C1 segment of cervical spinal cord (tissue), 14 donors: ENCODE measurements at places on chromosomes 11 and 22.

DNA sequence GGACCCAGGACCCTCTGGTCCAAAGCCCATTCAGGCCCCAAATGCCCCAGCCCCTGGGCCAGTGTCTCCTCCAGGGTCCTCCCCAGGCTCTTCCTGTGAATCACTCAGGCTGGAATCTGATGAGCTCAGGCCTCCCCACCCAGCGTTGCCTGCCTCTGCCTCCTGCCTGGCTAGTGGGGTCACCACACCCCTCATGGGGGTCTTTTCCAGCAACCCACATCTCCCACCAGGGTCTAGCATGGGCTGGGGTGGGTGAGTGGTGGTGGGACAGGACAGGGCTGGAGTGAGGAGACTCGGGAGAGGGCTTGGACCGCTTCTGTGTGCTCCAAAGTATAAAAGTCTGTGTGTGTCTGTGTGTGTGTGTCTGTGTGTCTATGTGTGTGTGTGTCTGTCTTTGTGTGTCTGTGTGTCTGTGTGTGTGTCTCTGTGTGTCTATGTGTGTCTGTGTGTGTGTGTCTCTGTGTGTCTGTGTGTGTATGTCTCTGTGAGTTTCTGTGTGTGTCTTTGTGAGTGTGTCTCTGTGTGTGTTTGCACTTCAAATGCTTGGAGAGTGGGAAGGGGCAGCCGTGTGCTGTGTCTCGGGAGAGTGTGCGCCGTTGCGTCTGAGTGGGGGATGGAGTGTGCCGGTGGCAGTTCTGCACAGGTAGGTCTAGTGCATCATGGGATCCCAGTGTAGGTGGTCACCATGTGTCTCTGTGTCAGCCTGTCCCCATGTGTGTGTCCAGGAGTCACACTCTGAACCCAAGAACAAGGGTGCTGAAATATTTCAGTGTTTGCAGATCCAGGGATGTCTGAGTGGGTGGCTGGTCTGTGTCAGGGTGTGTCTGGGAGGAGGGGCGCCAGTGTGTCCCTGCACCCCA lies 8.8 kb downstream of the RIN1 start:
- DNase-seq: no peak

- DNase-seq: no peak
Observed at GRCh38 chr11:73159297-73159696, 17.2 kb upstream of the FCHSD2 start.

- DNase-seq: no peak
Observed at GRCh38 chr11:119835753-119836152, 106.8 kb upstream of the NECTIN1 start.

DNA sequence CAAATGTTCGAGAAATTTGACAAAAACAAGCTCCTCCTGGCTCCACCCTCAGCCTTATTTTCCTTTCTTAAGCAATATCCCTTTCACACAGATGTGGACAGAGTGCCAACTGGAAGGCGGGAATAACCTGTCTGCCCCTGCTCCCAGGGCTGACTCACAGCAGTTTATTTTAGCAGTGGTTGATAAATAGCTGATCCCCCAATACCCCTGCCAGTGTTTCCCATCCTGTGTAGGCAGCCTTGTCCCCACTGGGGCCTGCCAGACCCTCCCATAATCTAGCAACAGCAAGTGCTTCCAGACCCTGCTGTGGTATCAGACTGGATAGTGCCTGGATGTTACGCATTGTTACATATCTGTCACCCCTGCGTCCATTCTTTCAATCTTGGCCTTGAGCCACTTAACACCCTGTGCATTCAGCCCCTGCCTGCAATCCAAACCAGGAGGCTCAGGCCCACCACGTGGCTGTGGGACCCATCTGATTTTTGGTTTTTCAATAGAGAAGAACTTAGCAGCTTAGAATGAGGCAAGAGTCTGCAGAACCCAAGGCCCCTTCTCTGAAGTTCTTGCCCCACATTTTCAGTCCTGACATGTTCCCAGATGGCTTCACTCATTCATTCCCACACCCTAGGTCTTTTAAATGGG lies 53.7 kb downstream of the PARVA start:
- DNase-seq: no peak

DNA sequence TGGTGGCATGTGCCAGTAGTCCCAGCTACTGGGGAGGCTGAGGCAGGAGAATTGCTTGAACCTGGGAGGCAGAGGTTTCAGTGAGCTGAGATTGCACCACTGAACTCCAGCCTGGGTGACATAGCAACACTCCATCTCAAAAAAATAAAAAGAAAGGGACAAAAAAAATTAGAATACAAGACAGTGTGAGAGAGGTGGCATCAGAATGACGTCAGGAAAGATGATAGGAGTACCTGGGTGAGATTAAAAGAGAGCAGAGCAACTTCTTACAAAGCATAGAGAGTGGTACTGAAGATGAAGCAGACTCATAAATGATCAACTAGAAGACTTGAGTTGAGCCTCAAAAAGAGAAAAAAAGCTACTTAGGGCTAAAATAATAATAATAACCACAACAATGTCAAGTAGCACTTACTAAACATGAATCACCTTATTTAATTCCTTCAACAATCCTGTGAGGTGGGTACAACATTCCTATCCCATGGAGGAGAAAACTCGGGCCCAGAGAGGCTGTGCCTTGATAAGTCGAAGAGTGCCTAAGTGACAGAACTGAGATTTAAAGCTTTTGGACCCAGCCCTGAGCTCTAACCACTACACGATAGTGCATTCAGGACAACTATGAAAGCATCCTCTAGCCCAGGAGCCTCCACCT lies 5.2 kb upstream of the SLN start:
- no peak for DNase-seq

GRCh38 chr11:1041471-1041870 lies 5.0 kb upstream of the MUC6 start:
- no peak for DNase-seq

- no peak for DNase-seq
Observed at GRCh38 chr11:131408025-131408640, 37.7 kb downstream of the NTM start.

GRCh38 chr11:78253797-78254196 lies 65.1 kb downstream of the USP35 start:
- DNase-seq: no peak

DNA sequence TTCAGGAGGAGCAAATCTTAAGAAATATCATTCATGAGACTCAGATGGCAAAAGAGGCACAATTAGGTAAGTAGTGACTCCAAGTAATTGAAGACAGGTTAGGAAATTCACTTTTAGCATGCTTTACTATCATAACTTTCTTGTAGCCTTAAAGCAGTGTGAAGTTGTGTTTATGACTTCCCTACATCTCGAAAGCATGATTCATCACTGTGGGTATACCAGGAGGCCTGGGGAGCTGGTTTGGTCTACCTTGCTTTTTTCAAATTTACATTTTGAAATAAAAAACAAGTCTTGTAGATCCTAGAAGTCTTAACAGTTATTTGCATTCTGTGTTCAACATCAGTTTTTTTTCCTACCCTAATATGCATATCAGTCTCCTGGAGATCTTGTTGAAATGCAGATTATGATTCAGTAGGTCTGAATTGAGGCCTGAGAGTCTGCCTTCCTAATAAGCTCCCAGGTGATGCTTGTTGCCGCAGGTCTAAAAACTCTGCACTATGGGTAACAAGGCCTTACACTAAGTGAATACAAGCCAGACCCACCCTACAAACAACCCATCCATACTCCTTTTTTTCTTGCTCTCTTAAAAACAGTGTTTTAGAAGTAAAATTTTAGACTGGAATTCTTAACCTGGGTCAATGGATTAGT lies 41.4 kb downstream of the TTC17 start:
- no peak for DNase-seq

DNA sequence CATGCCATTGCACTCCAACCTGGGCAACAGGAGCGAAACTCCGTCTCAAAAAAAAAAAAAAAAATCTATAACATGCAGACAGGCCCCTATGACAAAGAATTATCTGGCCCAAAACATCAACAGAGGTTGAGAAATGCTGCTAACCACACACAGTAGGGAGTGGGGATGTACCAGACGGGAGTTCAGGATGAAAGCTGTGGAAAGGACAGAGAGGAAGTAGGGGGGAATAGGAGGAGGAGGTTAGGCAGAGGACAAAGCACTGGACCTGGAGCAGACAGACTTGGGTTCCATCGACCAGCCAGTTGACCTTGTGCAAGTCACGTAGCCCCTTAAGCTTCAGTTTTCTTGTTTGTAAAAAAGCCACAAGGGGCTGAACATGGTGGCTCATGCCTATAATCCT lies 12.5 kb downstream of the LRP4 start:
- no peak for DNase-seq

DNA sequence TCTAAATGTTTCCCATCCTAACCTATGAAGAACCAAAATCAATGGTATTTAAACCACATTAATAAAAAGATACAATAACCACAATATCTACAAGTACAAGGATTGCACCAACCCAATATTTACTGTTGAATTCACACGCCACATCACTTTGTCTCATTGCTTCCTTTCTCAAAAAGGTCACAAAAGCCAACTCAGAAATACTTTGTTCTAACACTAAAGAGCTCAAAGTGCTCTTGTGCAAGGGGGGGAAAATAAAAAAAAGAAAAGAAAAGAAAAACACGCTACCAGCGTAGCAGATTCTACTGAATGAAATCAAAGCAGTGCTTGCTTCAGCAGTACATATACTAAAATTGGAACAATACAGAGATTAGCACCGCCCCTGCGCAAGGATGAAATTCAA lies 10.5 kb upstream of the ARHGAP32 start:
- DNase-seq: no peak

DNA sequence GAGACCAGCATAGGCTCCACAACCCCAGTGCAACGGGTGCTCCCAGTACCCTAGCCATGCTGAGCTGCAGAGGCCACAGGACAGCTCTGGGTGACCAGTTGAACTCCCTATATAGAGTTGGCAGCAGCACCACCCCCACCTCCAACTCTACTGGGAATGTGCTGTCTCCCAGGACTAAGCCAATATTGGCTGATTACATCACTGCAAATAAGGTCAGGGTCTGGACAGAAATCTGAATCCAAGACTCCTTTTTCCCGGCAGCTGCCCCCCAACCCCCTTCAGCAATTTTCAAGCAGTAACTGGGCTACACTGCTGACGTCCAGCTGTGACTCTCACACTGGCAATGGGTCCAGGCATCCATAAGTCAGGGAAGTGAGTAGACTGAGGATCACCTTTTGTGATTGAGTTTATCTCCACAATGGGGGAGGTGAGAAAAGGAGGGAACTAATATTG lies at the start of gene HPX:
TSS of gene HPX (minus strand) at position 82 of the 453 bp plus-strand sequence. CDS start at position 58, 24 bp downstream.
- DNase-seq: no peak

GRCh38 chr11:26344647-26345046 lies 12.7 kb downstream of the ANO3 start:
- no peak for DNase-seq
